ENCODE measurements at places on chromosomes 6 and 20.
A peak's percentile ranks its signal among the peaks of the same experiment; 100 is the strongest.

DNA sequence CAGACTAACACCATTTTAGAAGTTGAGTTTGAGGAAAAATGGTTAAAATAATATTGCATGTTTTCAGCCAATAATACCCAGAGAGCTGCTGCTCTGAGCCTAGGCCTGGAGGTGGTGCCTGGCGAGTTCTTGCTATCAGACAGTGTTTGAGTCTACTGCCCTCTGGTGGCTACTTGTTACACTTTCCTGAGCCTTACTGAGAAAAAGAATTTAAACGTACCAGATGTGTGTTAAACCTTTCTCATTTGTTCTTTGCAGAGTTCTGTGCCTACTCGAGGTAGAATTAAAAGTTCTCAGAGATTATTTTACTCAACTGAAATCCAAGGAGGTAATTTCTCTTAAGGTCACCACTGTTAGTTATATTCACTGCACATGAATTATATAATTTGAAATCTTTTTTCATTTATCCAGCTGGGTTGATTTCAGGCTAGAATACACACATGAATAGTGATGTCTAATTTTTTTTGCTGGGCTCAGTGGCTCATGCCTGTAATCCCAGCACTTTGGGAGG lies 38.2 kb downstream of the SHLD1 start:
- peak; percentile 60 for DNase-seq

GRCh38 chr6:35475573-35475972 lies 7.4 kb downstream of the RPL10A start:
- no peak for DNase-seq

- DNase-seq = no peak
Observed at GRCh38 chr6:130742131-130742681, 85.0 kb upstream of the SMLR1 start.

DNA sequence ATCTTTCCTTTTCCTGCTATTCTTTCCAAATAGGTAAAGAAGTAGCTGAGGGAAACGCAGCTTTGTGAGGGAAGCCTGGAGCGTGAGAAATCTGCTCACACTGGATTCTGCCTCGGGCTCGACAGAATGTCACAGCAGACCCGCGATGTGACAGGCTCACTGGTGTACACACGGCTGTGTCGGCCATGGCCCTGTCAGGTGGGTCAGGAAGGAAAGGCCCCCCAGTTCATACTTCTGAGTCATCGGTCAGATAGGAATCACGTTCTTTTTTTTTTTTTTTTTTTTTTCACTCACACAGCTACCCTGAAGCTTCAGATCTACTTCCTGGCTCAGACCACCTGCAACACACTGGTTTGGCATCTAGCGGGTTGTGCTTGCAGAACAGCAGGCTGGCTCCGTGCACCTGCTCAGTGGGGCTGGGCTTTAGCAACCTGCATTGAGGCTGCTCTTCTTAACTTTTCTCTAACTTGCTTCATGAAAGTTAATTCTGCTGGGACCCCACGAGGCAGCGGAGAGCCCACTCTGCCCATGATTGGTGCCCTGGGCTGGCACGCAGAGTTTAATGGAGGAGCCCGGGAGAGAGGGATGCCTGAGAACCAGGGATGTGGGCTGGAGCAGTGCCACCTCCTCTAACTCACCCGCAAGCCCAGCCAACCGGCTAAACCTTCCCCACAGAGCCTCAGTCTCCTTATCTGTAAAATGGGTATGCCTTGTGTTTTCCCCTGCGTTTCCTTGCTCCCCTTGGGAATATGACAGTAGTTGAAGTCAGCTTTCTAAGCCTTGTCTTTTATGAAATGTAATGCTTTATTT lies 61.5 kb upstream of the FNDC1 start:
- DNase-seq = no peak

- DNase-seq = no peak
Observed at GRCh38 chr6:135796643-135797305, 54.7 kb upstream of the PDE7B start.

GRCh38 chr20:40646361-40646760 lies 42.7 kb downstream of the MAFB start:
- no peak for DNase-seq

DNA sequence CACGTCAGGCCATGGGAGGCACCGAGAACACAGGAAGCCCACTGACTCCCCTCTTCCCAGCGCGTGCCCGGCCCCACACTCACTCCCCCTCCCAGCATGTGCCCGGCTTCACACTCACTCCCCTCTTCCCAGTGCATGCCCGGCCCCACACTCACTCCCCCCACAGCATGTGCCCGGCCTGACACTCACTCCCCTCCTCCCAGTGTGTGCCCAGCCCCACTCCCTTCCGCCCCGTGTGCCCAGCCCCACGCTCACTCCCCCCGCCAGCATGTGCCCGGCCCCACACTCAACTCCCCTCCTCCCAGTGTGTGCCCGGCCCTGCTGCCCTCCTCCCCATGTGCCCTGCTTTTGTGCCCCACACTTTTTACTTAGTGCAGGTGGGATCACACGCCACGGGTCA lies 9.7 kb downstream of the RTEL1 start:
- DNase-seq = no peak

- no peak for DNase-seq
Observed at GRCh38 chr20:63835021-63835858, 4.2 kb upstream of the ZBTB46 start.

- no peak for DNase-seq
Observed at GRCh38 chr6:21692721-21693120, 99.2 kb downstream of the SOX4 start.

DNA sequence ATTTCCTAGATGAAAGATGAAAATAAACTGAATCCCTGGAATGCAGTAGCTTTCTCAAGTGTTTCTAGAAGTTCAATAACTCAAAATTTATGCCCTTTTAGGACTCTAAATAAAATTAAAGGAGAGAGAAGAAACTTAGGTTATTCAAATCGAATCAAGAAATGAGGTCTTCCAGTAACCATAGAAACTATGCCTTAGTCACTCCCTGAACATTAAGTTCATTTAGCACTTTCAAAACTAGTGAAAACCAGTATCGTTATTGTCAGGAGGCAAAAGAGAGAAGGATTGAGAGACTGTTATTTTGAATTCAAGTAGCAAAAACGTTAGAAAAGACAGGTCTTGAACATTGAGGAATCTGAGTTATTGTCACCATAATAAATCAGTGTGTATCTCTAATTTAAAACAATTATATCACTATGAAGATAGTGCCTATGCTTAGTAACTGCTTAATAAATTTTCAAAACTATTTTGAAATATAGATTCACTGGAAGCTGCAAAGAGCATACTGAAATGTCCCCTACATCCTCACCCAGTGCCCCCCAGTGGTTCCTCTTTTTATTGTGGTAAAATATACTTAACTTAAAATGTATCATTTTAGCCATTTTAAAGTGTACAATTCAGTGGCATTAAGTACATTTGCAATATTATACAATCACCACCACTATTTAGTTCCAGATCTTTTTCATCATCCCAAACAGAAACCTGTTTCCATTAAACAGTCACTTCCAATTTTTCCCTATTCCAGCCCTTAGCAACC lies 4.6 kb downstream of the RPP21 start:
- no peak for DNase-seq

GRCh38 chr20:22949331-22950109 lies 85.6 kb upstream of the SSTR4 start:
- DNase-seq = no peak

DNA sequence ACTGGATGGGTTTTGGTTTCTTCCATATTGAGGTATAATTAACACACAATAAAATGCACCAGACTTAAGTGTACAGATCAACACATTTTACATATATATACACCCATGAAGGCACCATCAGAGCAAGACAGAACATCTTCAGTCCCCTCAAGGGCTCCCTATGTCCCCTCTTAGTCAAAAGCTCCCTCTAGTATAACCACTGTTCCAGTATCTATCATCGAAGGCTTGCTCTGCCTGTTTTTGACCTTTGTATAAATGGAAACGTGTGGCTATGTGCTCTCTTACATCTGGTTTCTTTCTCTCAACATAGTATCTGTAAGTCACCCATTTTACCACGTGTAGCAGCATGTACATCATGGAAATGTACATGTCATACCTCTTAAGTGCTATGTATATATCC lies 66.5 kb downstream of the BANF2 start:
- no peak for DNase-seq

DNA sequence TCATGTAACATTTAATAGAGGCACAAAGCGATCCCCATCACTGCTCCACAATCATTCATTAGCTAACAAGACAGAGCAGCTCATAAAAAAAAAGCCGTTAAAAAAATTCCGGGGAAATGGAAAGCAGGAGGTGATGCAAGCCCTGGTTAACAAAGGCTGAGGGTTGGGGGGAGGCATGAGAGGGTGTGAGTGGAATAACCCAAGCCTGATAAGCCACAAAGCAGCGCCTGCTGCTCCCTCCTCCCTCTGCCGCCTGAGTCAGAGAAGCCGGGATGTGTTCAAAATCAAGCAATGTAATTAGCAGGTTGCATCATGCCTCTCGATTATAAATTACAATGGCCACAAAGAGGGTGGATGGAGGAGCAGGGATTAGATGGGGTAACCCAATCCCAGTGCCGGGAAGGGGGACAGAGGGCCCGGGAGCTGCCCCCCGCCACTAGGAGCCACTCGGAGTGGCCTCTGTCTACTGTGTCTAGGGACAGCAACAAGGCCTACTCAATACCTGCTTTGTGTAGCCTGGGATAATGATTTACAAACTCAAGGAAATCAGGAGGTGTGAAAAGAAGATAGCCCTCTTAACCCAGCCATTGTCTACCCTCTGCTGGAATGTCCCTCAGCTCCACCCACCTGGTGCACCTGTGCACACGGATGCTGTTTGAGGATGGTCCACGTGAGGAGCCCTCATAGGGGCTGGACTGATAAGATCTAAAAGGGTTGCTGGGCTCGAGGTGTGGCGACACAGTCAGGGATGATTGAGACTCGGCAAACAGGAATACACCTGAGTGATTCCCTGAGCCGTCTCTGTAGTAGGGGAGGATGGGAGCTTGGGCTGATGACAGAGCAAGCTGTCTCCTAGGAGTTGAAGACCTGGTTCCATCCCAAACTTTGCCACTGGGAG lies 156.9 kb downstream of the VEGFA start:
- DNase-seq = peak; percentile 24

DNA sequence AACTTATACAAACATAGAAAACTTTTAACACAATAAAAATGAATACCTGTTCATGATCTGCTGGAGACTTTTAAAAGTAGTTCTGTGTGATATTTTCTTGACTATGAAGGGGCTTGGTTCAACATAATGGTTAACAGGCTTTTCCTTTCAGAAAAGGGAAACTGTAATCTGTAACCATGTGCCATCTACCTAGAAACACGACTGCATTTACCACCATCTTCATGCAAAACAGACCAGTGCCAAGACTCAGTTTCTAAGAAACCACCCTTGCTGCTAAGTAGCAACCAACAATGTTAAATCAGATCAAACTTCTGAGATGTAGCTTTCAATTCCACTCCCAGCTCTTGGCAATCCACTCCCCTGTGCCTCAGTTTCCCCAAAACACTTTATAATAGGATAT lies 15.7 kb downstream of the STAU1 start:
- DNase-seq = no peak

GRCh38 chr6:117072134-117072533 lies 193.2 kb upstream of the VGLL2 start:
- no peak for DNase-seq

DNA sequence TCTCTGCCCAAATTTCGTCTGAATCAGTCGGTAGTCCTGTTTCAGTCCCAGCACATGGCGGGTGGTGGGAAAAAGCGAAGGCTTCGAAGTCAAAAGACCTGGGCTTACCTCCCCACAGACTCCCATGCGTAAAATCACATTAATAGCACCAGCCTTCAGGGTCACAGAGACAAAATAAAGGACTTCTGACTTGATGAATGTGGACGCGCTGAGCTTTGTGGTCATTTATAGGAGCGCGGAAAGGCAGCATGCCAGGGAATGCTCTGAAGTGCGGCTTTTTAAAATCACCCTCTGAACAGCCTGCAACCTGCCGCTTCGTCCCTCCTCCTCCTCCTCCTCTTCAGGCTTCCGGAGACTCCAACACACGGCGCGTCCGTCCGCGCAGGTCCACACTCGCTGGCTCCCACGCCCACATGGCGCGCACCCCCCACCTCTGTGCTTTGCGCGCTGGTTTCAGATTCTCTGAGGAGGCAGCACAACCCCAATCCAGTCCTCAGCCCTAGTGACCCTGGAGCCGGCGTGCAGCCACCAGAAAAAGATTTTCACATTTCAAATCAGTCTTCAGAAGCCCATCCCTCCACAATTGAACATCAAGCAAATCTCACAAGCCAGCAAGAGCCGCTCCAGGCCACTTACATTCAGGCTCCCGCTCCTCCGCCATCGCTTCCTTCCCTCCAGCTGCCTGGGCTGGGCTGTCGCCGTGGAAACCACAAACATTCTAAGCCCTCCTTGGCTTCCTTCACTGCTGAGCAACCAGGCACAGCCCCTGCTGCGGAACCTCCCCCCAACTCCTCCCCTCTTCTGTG lies at the start of gene C6orf118:
Gene C6orf118, minus strand, starts transcription at position 680 of the 806 bp plus-strand sequence. Its CDS starts 19 bp downstream, at position 661.
- DNase-seq = peak; percentile 60

GRCh38 chr6:44627091-44627882 lies 239.8 kb downstream of the CDC5L start:
- no peak for DNase-seq

GRCh38 chr20:22437354-22437753 lies 147.0 kb downstream of the FOXA2 start:
- no peak for DNase-seq

GRCh38 chr20:17875981-17876385 lies 92.6 kb downstream of the SNX5 start:
- no peak for DNase-seq

DNA sequence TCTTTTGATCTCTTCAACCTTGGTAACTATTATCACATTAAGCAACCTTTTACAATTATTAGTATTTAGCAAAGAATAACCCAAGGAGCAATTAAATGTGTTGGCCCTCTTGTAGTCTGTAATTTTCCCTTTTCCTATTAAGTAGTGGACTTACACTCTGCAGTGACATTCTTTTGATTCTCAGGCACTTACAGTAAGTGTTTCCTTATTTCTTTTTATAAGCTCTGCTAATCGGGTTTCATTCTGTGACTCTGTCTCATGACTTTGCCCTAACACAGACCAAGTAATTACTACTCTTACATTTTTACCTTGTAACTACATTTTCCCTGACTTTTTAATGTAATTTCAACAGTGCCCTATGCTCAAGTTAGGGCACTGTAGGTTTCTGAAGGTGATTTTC lies 104.0 kb upstream of the EPHA7 start:
- no peak for DNase-seq

GRCh38 chr6:154593122-154593521 lies 82.6 kb upstream of the CNKSR3 start:
- no peak for DNase-seq

GRCh38 chr6:163187201-163187600 lies 227.3 kb upstream of the QKI start:
- no peak for DNase-seq
